Posterior cingulate gyrus (tissue), 11 donors: ENCODE measurements at places on chromosomes 16 and 17.

DNA sequence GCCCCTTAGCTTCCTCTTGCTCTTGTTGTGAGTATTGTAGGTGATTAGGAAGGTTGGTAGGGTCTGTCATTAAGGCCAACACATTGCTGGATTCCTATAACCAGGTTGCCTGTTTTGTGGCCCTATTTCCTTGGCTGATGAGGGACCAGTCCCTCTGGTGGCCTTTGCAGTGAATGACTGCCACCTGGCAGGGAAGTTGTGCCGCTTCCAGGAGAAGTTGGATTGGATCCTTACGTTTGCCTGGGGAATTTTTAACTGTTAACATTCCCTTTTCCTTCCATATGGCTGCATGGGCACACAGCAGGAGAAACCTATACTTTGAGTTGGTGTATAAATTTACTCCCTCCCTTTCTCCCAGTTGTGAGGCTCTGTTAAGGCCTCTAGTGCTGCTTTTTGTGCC, 32.4 kb downstream of the LCMT1 start:
- no peak for DNase-seq

GRCh38 chr17:1605681-1606351, 22.8 kb downstream of the SLC43A2 start:
- no peak for DNase-seq

- no peak for DNase-seq
Measured at GRCh38 chr16:68644715-68645493, at the start of gene CDH3. TSS of gene CDH3 (plus strand) at chr16:68645310. CDS start at chr16:68645380, 70 bp downstream.

GRCh38 chr16:11224096-11224893, 31.7 kb downstream of the SOCS1 start:
- peak; percentile 4 for DNase-seq

GRCh38 chr17:2755891-2756724, 6.7 kb upstream of the CCDC92B start:
- no peak for DNase-seq

GRCh38 chr16:58454856-58455255, 45.1 kb upstream of the NDRG4 start:
- no peak for DNase-seq

- no peak for DNase-seq
Measured at GRCh38 chr16:8753416-8754054, 43.9 kb downstream of the TMEM186 start.

GRCh38 chr17:46763416-46763815, 55.1 kb downstream of the WNT3 start:
- no peak for DNase-seq

DNA sequence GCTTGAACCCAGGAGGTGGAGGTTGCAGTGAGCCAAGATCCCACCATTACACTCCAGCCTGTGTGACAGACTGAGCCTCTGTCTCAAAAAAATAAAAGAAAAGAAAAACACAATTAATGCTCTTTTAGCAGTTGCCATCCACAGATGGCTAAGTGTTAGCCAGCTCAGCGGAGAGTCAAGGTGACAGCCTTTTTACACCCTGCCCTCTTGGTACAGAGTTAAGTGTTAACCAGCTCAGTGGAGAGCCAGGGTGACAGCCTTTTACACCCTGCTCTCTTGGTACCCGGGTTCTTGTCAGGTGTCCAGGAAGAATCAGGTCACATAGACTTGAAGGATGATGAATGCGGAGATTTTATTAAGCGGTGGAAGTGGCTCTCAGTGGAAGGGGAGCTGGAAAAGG, 7.8 kb upstream of the CD300LF start:
- no peak for DNase-seq

DNA sequence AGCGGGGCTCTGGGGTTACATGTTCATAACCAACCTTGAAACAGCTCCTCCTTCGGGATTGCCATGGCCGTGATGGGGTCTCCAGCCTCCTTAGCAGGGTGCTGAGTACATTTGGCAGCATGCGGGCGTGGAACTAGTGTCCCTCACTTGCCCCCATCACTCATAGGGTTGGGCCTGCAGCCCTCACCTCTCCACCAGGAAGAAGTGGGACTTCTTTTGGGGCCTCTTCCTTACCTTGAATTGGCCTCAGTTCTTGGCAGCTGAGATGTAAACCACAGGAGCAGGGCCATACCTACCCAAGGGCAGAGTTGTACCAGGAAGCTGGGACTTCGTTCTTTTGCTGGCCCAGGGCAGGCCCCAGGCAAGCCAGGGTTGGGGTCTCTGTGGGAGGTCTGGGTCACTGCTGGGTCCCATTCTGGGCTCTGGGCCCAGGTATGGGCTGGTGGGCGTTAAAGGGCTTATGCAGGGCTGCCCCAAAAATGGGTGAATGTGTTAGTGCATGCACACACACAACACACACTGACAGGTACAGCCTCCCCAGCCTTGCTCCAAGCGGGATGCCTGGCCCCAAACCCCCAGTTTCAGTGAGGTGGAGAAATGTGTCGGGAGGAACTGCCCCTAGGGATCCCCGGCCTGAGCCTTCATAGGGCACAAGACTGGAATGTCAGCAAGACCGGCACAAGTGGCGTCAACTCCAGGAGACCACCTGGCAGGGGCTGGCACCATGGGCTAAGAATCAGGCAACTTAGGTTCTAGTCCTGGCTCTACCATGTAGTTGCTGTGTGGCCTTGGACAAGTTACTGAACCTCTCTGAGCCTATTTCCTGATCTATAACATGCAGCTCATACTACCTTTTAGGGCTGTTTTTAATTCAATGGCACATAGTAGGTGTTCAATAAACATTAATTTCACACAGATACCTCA, 3.9 kb upstream of the KRT15 start:
- no peak for DNase-seq

DNA sequence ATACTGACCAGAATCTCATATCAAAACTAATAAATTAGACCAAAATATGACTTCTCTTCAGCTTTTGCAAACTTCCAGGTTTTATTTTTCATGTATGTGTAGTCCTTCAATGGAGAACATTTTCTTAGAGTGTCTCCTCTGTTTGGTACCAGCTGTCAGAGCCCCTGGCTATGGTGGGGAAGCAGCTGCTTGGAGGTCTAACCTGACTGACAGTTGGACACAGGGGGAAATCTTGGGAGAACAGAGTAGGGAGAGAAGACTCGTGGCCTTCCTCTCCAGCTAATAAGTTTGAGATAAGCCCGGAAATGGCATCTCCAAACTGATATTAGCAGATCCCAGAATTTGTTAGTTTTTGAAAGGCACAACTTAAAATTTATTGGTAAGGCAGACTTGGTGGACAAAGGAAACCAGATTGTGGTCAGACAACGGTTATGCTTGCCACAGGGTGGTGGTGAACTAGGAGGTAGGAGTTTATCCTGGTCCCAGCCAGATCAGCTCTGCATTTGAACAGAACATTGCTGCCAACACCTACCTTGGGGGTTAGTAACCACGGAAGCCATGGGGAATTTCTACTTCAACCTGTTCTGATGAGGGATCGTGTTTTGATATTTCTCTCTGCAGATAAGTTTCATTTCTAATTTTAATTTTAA, 39.2 kb upstream of the IRX3 start:
- no peak for DNase-seq

- DNase-seq = no peak
Measured at GRCh38 chr16:57609541-57610401, 18.7 kb upstream of the ADGRG1 start.

GRCh38 chr16:10859020-10859419, 18.0 kb upstream of the CIITA start:
- no peak for DNase-seq

GRCh38 chr17:11900041-11900476, 97.2 kb downstream of the ZNF18 start:
- no peak for DNase-seq

- DNase-seq = no peak
Measured at GRCh38 chr17:40663252-40663651, 1.7 kb downstream of the KRT222 start.

GRCh38 chr17:951325-952132, 28.0 kb downstream of the NXN start:
- no peak for DNase-seq

- no peak for DNase-seq
Measured at GRCh38 chr16:53103811-53104210, 49.0 kb downstream of the CHD9 start.

- DNase-seq = no peak
Measured at GRCh38 chr16:80015566-80015965, 415.0 kb upstream of the MAF start.

- no peak for DNase-seq
Measured at GRCh38 chr16:83830769-83831455, 23.1 kb downstream of the HSBP1 start.

DNA sequence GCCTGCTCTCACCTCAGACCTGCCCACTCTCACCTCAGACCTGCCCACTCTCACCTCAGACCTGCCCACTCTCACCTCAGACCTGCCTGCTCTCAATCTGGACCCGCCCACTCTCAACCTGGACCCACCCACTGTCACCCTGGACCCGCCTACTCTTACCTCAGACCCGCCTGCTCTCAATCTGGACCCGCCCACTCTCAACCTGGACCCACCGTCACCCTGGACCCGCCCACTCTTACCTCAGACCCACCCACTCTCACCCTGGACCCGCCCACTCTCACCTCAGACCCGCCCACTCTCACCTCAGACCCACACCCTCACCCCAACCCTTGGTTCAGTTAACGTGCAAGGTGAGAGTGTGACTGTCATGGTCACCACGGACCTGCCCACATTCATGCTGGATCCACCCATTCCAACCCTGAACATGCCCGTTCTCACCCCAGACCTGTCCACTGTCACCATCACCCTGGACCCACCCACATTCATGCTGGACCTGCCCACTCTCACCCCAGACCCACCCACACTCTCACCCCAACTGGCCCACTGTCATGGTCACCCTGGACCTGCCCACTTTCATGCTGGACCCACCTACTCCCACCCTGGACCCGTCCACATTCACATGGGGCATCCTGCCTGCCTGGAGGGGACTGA, 31.2 kb upstream of the ENPP7 start:
- DNase-seq = no peak

- DNase-seq = no peak
Measured at GRCh38 chr17:337453-337852, 15.2 kb downstream of the RPH3AL start.

GRCh38 chr16:19804538-19805323, 79.9 kb downstream of the GPRC5B start:
- no peak for DNase-seq

- no peak for DNase-seq
Measured at GRCh38 chr17:6255322-6255721, 179.6 kb downstream of the AIPL1 start.

- peak; percentile 73 for DNase-seq
Measured at GRCh38 chr17:17028059-17028877, 14.0 kb upstream of the MPRIP start.

DNA sequence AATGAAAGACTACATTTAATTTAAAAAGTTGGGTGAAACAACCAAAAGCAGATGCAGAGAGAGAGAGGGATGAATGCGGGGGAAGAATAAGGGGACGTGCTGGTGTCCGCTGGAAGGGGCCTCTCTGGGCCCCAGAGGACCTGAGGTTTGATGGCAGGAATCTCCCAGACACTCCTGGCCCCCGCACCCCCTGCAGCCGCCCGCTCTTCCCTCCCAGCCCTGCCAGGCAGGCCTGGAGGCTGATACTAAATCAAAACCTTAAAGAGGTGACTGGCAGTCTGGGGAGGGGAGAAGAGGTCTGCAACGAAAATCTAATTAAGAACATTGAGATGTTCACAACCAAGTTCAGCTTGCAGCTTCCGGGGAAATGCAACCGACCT, 2.4 kb downstream of the FOXL1 start:
- no peak for DNase-seq

- DNase-seq = no peak
Measured at GRCh38 chr16:3012828-3013420, at the start of gene CLDN9. TSS of gene CLDN9 (plus strand) at chr16:3012923. CDS start at chr16:3013363, 440 bp downstream.

DNA sequence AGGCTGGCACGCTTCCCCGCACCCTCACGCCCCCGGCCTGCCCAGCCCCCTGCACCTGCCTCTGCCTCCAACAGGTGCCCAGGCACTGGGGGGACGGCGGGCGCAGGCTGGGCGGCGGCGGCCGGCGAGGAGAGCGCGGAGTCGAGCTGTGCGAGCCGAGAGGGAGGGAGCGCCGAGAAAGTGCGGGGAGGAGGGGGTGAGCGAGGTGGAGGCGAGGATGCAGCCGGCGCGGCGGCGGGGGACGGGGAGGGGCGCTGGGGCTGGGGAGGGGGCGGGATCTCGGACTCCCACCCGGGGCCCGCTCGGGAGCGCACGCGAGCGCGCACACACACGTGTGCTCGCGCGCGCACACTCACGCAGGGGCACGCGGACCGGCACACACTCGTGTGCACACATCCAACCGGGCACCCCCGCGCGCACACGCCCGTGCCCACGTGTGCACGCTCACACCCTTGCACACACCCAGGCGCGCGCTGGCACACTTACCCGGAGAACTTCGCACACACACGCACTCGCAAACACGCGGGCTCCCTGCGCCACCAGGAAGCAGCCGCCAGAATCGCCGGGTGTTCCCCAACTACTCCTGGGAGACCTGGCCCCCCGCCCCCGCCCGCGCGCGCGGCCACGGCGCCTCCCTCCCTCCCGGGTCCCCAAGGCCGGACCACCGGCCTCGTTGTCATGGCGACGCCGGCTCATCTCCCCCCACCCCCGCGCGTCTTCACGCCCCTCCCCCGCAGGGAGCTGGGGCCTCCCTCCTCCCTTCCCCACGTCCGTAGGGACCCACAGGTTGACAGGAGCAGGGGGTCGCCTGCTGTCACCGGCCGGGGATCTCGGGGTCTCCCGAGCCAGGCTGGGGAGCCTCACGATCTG, at the start of gene DOC2A:
TSS of gene DOC2A (minus strand) at position 184 of the 870 bp plus-strand sequence. CDS start 805 bp downstream, outside the sequence.
- peak; percentile 85 for DNase-seq

GRCh38 chr17:56213031-56213430, 59.8 kb downstream of the ANKFN1 start:
- DNase-seq = no peak
